ENCODE measurements at places on chromosomes 6 and 20. TPM values are rescaled to one million over a fixed set of nuclear protein-coding genes. Genes with fewer than 3 reads are reported as not detected.

GRCh38 chr6:53056273-53056672 lies 8.9 kb upstream of the FBXO9 start:
- DNase-seq: no peak

DNA sequence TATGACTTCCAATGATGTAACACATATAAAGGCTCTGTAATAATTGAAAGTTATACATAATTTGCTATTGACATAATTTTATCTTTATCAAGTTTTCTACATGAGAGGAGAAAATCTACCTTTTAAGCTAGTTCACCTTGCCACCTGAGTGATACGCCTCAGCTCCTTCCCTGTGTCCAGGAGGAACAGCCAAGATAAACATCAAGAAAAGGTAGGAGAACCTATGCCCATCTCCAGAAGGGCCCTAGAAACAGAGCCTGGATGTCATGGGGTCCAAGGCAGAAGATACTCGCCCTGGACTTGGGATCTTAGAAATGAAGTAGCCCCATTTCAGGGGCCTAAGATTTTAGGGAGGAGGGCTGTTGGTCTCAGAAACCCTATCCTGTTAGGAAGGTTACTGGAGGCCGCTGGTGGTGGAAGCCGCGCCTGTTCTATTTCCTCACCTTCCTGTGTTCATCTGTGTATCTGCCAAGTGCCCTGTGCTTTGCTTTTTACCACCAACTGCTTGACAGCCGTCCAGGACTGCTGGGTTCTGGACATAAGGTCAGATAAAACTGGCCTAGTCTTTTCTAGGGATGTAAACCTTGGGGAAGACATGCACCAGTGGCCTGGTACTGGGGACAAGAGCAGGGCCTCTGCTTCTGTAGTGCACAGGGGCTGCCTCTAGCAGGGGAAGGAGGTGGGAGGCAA lies 178.5 kb downstream of the ARID1B start:
- DNase-seq: no peak

DNA sequence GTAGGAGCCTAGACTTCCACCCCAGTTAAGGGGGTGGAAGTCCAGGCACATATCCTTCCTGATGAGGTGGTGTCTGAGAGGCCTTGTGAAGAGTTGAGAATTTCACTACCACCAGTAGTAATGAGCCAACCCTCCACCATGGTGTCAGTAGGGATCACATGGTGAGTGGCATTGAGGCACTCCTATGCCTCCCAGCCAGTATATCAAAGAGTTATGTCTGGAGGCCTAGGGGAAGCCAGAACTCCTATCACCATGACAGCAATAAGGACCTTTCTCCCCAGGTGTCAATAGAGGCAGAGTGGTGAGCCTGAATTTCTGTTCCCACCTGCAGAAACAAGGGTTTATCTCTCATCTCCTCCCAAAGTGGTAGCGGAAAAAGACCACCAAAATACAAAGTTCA lies 106.6 kb upstream of the ADTRP start:
- DNase-seq: no peak

GRCh38 chr6:7628909-7629308 lies 38.9 kb downstream of the SNRNP48 start:
- no peak for DNase-seq

- peak; percentile 19 for DNase-seq
Measured at GRCh38 chr6:43744931-43745727, 24.9 kb upstream of the VEGFA start.

- DNase-seq: no peak
Measured at GRCh38 chr6:74357321-74357720, 661.3 kb downstream of the CD109 start.

DNA sequence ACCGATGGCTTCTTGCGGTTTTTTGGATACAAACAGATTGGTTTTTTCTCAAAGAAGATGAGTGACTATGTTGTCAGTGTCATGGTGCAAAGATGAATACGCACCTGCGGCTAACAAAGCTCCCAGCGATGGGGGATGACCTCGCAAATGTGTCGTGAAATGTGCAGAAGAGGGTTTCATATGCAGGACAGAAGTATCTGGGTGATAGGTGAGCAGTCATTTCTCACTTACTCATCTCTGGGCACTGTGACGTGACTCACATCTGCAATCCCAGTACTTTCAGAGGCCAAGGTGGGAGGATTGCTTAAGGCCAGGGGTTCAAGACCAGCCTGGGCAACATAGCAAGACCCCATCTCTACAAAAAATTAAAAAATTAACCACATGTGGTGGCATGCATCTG lies 216.3 kb downstream of the ERMARD start:
- no peak for DNase-seq

- DNase-seq: no peak
Measured at GRCh38 chr6:38320358-38320757, 319.4 kb downstream of the BTBD9 start.

GRCh38 chr6:158488065-158488464 lies 71.8 kb upstream of the TMEM181 start:
- no peak for DNase-seq

DNA sequence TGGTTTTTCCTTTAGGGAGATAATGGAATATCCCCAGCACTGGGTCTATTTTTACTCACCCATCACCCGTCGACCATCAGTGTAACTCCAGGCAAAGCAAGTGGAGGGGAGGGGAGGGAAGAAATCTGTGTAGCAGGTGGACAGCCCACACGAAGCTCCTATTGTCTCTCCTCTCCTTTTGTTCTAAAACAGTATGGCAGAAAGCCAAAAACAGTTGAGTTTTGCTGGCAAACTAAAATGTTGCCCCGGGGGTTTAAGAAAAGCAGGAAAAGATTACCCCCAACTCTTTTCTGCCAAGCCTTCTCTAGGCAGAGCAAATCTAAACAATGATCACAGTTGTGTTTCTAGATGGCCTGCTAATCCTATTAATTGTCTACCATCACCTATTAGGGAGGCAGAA lies 89.7 kb downstream of the PREP start:
- no peak for DNase-seq

- DNase-seq: no peak
Measured at GRCh38 chr20:1696521-1697209, 39.1 kb upstream of the SIRPG start.

DNA sequence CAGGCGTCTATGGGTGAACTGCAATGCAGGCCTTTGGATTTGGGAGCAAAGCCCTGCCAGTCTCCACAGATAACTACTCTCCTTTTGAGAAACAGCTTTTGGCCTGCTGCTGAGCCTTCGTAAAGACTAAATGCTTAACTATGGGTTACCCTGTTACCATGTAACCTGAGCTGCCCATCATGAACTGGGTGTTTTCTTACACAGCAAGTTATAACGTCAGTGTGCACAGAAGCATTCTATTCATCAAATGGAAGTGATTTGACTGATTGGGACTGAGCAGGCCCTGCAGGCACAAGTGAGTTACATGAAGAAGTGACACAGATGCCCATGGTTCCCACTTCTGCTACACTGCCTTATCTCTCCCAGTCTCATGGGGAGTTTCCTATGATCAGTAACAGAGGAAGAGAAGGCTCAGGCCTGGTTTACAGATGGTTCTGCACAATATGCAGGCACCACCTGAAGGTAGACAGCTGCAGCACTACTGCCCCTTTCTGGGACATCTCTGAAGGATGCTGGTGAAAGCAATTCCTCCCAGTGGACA lies 319.1 kb downstream of the CD83 start:
- DNase-seq: no peak

DNA sequence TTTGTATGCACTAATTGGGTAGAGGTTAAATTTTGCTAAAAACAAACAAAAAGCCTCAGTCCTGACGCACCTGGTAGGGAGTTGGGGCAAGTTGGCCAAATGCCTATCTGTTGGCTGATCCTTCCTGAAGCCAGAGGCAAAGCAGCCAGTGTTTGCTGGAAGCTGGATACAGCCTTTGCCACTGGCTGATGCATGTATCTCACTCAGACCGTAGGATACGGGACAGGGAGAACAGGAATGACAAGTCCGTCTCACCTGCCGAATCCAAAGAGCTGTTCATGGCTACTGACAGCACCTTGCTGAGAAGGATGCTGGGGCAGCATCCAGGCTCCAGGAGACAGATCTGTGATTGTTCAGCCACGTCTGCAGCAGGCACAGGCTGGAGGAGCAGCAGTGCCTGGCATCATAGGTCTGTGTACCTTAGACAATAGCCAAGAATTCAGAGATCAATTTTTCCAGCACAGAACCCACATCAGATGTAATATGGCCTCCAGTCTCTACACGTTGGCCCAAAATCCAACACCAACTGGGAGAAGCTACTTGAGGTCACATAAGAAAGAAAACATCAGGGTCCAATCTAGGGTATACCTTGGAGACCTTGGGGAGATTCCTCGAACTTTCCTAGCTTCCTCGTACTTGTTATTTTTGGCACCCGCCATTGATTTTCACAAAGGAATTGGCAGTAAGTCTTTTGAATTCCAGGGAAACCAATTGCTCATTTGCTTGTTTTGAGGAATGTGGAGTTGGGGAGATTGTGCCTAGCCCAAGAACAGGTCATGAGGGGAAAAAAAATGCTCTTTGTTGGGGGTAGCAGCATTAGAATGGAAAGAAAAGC lies 108.5 kb upstream of the ARMC2 start:
- DNase-seq: peak; percentile 27

DNA sequence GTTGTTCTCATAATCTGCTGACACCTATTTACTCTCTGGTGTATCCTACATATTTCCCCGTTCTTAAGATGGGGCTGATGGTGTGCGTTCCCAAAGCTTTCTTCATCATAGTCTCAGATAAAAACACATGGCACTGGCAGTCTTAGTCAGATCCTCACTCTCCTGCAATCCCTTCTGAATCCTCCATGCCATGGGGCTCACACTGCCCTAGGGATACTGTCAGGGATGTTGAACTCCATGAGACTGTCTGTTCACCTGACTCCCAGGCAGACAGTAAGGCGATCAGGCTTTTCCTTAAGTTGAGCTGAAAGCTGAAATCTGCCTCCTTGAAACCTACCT lies 76.0 kb downstream of the SLX4IP start:
- no peak for DNase-seq

GRCh38 chr6:25921525-25922203 lies 8.8 kb downstream of the SLC17A2 start:
- DNase-seq: no peak

- DNase-seq: no peak
Measured at GRCh38 chr20:35328095-35328685, 36.0 kb upstream of the FAM83C start.

The KIAA1755 gene
- 0.35 TPM for total RNA-seq

The NKAIN4 gene
- not detected for total RNA-seq

The CRISP2 gene
- total RNA-seq: not detected

The BEND6 gene
- total RNA-seq: not detected

The C20orf144 gene
- total RNA-seq: not detected

The ZHX3 gene
- total RNA-seq: 43.4 TPM
